ENCODE measurements at places on chromosomes 4 and X.

DNA sequence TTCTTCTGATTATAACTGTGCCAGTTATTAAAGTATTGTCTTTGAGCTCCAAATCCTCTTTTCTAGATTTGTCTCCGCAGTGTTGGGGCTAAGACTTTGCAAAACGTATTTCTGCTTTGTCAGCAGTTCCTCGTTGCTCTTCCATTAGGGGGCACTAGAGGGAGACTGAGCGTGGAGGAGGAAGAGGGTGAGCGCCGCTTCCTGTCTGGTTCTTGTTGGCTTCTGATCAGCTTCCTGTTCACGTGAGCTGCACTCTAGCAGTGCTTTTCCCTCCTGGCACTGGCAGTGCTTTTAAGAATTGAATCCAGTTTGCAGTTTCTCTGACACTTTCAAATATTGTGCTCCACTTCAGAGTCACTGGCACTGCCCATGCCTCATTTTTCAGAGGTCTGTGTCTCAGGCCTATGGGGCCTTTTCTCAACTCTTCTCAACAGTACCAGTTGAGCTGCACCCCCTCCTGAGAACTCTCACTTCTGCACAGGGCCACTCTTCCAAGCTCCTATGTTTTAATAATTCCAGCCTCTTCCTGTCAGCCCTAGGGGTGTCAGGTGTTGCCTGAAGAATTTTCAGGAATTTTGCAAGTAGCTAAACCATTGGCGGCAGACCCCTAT lies 54.4 kb upstream of the LCORL start:
- DNase-seq, result peak; percentile 25

GRCh38 chr4:55069248-55069647 lies 56.1 kb downstream of the KDR start:
- no peak for DNase-seq

- no peak for DNase-seq
These were observed 119.7 kb upstream of the TBC1D9 start for GRCh38 chr4:140875746-140876452.

- DNase-seq, result no peak
These were observed 19.1 kb downstream of the CD99 start for GRCh38 chrX:2710041-2710840.

DNA sequence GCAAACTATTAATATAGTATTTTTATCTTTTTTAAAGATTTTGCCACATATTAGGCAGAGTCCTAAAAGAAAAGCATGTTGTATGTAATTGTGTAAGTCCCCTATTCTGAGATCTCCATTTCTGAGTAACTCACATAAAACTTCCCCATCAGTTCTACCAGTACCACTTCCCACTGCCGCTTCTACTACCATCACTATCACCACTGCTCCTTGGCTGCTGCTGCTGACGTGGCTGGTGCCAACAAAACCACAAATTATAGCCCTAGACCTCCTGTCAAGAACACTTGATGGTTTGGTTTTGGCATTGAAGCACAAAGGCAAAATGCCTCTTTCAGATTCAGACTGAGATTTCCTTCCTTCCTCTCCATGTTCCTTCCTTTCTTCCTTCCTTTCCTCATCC lies 106.4 kb downstream of the MMRN1 start:
- DNase-seq, result no peak

Data from Ammon's horn (tissue), 1 donor.